EH (cell line): ENCODE measurements at places on chromosomes 7 and 10.

DNA sequence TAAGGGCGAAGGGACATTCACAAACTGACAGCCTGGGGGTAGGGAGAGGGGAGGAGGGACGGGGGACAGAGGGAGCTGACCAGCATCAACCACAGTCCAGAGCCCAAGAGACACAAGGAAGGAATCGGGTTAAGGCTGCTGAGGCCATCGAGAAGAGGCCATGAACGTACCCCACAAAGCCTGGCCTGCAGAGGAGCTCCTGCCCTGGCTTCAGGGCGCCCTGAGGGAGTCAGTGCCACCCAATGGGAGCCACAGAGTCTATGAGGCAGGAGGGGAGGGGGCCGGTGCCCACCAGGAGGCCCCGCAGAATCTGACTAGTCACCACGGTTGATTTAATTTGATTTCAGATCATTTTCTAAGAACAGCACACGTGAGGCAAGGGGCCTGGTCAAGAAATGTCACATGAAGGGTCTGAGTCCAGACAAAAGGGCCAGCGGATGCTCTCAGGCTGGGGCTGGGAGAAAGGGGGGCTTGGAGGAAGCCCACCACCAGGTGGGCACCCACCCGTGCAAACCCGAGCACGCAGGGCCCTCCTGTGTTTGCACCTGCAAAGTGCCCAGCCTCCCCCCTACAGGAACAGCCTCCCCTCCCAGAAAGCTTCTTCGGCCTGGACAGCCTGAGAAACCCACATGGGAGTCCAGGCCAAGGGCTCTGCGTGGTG lies 40.4 kb downstream of the CAMK2B start:
- no peak for DNase-seq

- DNase-seq = peak; percentile 77
These were observed 39.1 kb downstream of the GOLGA7B start for GRCh38 chr10:97888641-97889262.

GRCh38 chr7:114095885-114096284 lies 177.1 kb upstream of the PPP1R3A start:
- no peak for DNase-seq

DNA sequence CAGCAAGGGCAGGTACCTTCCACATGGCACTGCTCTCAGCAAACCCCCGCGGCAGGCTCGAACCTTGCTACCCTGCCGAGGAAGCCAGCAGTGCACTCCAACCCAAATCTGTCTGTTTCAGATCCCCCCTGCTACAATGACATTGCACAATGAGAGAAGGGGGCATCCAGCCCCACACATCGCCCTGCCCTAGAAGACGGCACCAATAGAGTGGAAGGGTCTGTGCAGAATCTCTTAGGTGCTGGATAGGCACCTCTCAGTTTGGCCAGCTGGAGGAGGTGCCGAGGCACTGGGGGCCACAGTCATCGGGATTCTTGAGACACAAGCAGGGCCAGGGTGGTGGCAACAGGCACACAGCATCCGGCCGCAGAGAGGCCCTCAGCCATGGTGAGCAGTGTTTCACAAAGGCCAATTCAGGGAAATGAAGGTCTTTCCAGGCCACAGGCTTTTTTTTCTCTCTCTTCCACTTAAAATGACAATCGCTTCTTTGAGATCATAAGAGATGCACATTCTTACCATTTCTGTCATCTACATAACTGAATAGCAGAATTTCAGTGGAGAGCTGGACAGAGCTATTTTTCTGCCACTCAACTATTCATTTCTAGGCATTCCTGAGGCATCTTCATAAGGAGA lies 281.3 kb downstream of the TNS3 start:
- no peak for DNase-seq

DNA sequence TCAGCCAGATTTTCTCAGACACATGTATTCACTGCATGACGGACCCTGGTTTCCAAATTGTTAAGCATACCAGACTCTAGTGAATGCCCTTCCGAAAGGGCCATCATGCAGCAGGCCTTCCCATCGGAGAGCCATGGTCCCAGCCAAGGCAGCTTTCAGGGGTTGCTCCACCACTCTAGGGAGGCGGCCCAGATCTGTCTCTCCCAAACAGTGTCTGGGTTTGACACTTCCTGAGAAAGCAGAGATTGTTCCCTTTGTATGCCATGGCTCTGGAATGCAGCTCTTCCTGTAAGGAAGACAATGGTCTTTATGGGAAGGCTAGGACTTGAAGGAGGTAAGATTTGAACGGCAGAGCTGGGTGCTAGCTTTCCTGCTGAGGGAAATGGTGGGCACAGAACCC lies 178.8 kb upstream of the BMPER start:
- DNase-seq = no peak

GRCh38 chr10:71771204-71771603 lies 2.1 kb downstream of the VSIR start:
- DNase-seq = no peak

GRCh38 chr10:45526309-45526905 lies 146.2 kb downstream of the ZFAND4 start:
- DNase-seq = no peak

DNA sequence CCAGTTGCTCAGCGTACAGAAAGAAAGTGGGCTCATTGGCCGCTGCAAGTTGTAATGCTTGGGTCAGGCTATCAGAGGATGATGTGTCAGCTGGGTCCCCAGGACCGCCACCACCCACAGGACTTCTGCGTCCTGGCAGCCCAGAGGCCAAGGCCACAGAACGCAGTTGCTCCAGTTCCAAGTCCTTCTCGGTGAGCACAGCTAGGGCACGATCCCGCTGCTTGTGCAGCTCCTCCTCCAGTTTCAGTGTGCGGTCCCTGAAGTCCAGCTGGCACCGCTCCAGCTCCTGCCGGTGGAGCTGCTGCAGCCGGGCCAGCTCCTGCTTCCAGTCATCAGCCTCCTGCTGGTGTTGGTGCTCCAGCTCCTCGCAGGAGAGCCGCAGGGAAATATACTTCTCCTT lies 3.0 kb downstream of the GCC1 start:
- no peak for DNase-seq

DNA sequence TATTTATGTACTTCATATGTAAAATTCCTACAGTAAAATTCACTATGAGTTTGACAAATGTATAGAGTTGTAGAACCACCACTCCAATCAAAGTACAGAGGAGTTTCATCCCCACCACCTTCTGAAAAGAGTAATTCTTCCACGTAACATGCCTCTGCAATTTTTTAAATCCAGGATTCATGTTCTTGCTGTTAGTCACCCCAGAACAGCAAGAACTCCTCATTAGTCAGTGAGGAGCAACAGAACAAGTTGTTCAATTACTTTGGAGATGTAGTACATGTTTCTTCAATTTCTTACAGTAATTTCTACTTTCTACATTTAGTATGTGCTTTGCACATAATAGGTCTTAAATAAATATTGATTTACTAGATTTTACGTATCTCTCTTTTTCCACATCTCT lies 248.1 kb downstream of the ABCA13 start:
- DNase-seq = no peak

GRCh38 chr7:103866919-103867318 lies 122.5 kb downstream of the RELN start:
- DNase-seq = no peak

DNA sequence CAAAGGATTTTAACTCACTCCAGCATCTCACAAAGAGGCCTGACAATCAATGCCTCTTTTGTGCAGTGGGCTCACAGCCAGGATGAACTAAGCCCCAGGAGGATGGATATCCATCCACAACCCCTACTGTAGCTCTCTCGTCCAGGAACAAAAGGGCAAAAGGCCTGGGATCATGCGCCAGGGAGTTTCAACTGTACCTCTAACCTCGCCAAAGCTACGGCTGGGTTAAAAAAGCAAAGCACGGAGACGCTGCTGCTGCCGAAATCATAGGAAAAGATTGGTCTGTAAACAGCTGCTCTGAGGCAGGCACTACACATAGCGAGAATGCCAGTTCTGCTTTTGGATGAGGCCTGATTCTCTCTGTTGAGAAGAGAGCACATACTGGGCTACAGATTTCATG lies 32.1 kb downstream of the VSTM4 start:
- DNase-seq = no peak

DNA sequence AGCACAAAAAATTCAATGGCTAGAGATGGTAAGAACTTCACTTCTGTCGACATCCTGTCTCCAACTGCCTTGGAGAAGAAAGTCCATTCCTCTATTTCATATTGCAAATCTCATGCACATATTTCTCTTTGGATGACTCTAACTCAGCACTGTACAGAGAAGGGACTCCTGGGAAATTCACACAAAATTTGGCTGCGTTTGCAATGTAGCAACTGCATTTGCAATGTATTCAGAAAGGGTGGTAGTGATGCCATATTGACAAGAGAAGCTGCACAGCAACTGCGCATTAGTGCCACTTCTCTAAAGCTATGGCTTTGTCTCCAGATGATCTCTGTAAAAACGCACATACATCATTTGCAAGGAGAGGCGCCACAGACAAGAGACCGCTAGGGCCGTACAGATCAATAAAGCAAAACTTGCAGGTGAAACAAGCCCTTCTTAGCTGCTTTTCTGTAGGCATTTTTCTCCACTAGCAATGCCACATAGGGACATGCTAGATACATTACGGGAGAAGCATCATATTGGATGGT lies 389.5 kb downstream of the TCERG1L start:
- DNase-seq = no peak

- DNase-seq = no peak
These were observed 216.4 kb downstream of the NRG3 start for GRCh38 chr10:82091413-82091812.

DNA sequence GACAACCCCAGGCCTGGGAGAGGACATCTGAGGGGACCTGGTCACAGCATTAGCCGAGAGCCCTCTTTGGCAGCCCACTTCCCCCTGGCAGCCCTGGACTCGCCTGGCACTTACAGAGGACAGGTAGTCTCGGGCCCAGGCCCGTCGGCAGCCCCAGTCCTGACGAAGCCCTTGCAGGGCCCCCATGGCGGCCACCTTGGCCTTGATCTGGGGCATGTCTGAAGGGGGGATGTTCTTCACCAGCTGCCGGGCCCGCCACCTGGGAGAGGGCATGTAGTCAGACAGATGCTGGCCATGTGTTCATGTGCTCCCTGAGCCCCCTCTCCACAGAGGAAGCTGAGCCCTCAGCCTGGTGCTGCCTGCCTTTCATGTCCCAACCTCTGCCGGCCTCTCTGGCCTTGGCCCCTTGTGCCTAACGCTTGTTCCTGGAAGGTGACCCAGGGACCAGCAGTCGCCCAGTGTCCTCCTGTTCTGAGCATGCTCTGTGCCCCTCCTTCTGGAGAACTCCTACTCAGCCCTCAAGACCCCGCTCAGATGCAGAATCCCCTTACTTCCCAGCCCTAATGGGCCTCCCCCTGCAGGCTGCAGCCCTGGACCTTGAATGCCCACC lies 13.9 kb downstream of the MYO1G start:
- DNase-seq = no peak

- DNase-seq = no peak
These were observed 568 bp downstream of the PRSS2 start for GRCh38 chr7:142771353-142771723.

- no peak for DNase-seq
These were observed 82.8 kb upstream of the FAM171A1 start for GRCh38 chr10:15453926-15454325.

DNA sequence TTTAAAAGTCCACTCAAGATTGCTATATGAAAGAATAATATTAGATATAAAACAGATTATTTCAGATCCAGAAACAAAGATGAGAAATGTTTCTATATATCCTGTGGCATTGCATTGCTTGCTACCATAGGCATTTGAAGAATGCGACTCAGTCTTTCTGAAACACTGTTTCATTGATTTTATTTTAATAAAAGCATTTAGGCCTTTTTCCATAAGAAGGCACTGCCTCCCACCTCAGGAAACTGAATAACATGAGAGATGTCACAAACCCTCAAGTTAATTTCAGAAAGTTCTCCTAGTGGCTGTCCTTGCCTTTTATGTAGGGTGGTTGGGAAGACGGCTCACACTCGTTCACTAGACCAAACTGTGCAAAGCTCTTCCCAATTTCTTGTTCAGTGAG lies 23.3 kb downstream of the PRPS1L1 start:
- no peak for DNase-seq

DNA sequence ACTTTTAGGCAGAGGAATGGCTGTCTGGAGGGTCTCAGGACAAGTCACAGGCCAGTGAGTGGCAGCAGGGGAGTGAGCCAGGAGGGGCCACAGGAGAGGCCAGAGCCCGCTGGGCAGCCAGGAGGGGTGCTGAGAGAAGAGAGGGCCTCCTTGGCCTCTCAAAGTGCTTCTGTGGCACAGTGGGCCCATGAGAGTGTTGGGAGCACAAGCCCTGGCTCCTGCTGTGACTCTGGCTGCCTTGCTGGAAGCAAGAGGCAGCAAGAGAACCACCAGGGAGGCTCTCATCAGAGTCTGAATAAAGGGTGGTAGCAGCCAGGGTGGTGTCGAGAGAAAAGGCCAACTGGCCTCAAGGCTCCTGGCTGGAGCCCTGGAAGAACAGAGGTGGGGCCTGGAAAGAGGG lies 91.1 kb downstream of the VOPP1 start:
- DNase-seq = no peak

DNA sequence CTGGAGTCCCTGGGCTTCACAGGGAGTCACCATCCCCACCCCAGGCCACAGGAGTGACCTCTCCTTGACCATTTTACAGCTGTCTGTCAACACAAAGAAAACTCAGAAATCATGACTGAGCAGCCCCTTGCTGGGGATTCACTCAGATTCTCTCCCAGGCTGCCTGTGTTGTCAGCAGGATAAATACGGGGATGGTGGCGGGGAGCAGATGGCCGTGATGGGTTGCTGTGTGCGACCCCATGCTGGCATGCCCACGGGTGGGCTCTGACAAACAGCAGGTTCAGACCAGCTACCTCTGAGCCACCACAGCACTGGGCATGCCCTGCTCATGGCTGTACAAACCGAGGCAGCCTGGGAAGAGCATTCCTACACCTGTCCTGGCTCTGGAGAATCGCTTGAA lies 136.1 kb downstream of the SLIT1 start:
- DNase-seq = no peak

GRCh38 chr7:69674701-69675182 lies 76.5 kb downstream of the AUTS2 start:
- DNase-seq = no peak

GRCh38 chr10:14485986-14486385 lies 155.3 kb upstream of the FRMD4A start:
- peak; percentile 25 for DNase-seq

- no peak for DNase-seq
These were observed 7.1 kb downstream of the ZMYND11 start for GRCh38 chr10:142371-142770.

DNA sequence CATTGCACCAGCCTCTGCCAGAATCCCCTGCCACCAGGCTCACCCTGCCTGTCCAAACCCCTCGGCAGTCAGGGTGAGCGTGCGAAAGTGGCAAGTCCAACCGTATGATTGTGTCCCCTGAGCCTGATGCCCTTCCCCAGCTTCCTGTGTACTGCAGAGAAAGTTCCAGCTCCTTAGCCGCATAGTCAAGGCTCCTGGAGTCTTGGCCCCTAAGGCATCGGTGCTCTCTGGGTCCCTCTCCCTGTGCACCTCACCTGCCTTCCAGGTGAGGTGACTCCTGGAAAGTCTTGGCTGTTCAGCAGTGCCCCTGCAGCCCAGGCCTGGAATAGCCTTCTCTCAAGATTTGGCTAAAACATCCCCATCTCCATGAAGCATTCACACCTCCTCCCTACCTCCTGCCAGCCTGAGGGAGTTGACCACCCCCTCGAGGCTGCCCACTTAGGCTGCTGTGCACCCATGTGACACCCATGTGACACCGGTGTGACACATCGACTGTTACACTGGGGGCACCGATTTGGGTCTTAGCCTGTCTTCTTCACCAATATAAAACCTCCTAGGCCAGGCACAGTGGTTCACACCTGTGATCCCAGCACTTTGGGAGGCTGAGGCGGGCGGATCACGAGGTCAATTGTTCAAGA lies 56.1 kb upstream of the ELN start:
- DNase-seq = no peak

- no peak for DNase-seq
These were observed 62.1 kb upstream of the PRKAR2B start for GRCh38 chr7:106982415-106982814.
